ENCODE measurements at places on chromosomes 7 and 10. TPM values are rescaled to one million over a fixed set of nuclear protein-coding genes. Genes with fewer than 3 reads are reported as not detected.

GRCh38 chr7:144670218-144670617, 165.6 kb downstream of the TPK1 start:
- no peak overlapping the region for H3K4me3 ChIP-seq
- no peak overlapping the region for H3K27ac ChIP-seq
- no peaks in the 10 kb centered on the region for H3K27me3 ChIP-seq
- no peak for DNase-seq
- peaks cover 4% of the 10 kb centered on the region for H3K4me1 ChIP-seq

DNA sequence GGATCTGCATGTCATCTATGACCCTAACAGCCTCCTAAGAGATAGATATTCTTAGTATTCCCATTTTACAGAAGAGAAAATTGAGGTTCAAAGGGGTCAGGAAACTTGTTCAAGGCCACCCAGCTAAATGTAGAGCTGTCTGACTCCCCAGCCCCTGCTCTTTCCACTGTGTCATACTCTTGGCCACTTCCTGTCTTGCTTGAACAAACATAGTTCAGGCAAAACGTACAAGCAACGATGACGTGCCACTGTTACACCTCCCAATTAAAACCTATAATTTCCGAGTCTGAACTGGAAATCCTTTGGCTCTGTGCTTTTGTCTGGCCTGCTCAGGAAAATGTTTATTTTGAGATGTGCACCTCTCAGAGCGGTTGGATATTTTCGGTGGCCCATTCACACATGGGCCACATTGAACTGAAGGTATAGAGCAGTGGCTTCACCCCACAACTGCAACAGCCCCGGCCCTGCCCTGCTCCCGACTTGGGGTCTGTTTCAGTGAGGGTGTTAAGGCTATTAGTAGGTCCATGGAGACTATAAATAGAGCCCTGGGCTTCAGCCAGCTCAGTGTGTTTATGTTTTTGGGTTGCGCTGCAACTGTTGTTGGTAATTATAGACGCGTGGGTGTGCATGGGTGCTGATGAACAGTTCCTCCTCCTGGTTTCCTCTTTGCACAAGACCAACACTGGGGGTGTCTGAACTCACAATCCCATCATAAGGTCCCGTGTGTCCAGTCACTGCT, 172.3 kb upstream of the ADO start:
- H3K4me1 ChIP-seq, result no peaks in the 10 kb centered on the region
- no peak for DNase-seq
- no peak overlapping the region for H3K27ac ChIP-seq
- no peaks in the 10 kb centered on the region for H3K36me3 ChIP-seq

- no peaks in the 10 kb centered on the region for H3K36me3 ChIP-seq
- peak overlapping the region; percentile 3 for H3K4me3 ChIP-seq
- H3K4me1 ChIP-seq, result peaks cover 68% of the 10 kb centered on the region
- H3K27me3 ChIP-seq, result no peaks in the 10 kb centered on the region
- H3K27ac ChIP-seq, result peak overlapping the region; percentile 4
These were observed 145.0 kb downstream of the PARD3 start for GRCh38 chr10:34670081-34670480.

BMPR1A gene
- 89.7 TPM for total RNA-seq

ZC3HAV1L gene
- total RNA-seq, result 16.5 TPM

All from progenitor cell of endocrine pancreas (in vitro differentiated cells).